ENCODE measurements at places on chromosomes 13 and 19. TPM values are rescaled to one million over a fixed set of nuclear protein-coding genes. Genes with fewer than 3 reads are reported as not detected.

FFAR2 gene
- 0.11 TPM for total RNA-seq

FREM2 gene
- total RNA-seq: 9.6 TPM

CLEC11A gene
- total RNA-seq: 44.7 TPM

RNF113B gene
- not detected for total RNA-seq

GRCh38 chr19:4504297-4504701 lies 14.0 kb downstream of the PLIN4 start:
- no peak for DNase-seq

DNA sequence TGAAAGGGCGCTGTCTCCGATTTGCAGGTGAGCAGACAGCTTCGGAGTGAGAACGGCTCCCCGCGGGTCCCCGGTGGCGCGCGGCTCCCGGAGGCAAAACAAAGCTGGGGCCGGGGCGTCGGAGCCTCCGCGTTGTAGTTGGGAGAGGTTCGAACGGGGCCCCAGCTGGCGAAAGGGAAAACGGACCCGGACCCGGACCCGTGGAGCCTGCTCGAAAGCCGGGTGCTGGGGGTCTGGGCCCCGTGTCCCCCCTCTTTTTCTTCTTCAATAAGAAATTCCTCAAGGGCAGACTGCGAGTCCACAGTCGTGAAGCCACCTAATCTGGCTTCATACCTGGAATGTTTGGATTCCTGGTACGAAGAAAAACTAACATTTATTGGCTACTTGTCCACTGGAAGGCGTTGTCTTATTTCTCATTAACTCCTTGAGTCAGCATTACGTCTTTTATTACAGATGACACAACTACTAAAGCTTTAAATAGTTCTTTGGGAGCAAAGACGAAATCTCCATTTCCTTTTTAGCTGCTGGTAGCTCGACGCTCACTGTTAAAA lies 632 bp upstream of the MTIF3 start:
- DNase-seq: no peak

- DNase-seq: peak; percentile 75
These were observed 16.4 kb downstream of the CCDC124 start for GRCh38 chr19:17948931-17949930.

DNA sequence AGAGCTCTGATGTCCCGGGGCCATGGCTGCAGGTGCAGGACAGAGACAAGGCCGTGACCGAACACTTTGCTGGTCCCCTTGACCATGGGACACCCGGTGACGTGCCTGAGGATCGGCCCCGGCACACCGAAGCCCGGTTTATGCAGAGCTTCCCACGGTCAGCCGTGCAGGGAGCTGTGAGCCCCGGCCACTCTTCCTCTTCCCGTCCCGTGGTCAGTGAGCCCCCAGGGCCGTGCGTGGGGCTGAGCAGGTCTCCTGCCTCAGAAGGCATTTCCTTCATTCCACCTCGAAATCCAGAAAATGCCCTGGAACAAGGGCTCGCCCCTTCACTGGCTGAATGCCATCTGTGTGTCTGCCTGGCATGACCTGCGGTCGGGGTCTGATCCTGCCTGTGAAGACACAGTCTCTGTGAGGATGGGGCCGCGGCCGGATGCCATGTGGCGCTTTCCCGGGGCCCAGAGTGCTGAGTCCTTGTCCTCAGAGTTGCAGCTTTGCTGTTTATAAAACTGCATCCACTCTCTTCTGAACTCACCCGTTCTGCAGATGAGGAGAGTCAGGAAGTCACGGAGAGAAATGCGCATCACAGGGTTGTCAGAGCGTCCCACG lies 16.9 kb downstream of the MCF2L start:
- no peak for DNase-seq

DNA sequence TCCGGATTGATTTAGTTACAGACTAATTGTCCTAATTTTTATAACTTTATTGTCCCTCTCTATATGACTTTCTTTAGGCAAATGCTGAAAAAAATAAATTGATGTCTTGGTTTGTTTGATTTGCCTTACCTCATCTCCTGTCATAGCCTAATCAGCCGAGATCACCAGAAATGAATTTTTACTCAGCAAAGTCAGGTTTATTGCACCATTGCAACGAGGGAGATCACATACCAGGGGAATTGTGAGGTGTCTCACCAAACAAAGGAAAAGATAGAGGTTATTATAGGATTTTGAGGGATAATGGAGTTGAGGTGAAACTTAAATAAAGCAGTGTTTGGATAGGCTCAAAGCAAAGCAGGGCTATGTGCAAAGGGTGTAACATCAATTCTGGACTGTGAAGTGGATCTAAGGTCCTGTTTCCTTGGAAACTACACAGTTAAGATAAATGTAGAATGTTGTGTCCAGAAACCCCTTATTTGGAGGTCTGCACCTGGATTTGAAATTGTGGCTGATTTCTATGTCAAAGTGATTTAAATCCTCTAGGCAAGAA lies 372.6 kb downstream of the OXGR1 start:
- no peak for DNase-seq

DNA sequence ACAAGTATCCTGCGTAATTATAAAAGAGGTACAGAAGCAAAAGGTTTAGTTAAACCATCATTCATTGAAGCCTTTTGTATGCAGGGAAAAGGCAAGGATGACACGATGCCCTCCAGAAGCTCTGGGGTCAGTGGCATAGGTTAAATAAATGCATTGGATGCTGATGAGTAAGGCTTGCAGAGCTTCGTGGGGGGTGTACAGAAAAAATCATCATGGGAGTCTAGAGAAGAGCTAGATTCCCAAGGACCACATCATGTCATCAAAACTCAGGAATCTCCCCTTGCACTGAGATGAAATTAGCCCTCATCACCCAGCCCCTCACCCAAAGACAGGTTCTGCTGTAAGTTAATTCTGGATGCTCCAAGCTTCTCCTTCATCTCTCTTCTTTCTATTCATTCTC lies 8.3 kb downstream of the FPR1 start:
- DNase-seq: no peak
